ENCODE measurements at places on chromosomes 12 and 14.

DNA sequence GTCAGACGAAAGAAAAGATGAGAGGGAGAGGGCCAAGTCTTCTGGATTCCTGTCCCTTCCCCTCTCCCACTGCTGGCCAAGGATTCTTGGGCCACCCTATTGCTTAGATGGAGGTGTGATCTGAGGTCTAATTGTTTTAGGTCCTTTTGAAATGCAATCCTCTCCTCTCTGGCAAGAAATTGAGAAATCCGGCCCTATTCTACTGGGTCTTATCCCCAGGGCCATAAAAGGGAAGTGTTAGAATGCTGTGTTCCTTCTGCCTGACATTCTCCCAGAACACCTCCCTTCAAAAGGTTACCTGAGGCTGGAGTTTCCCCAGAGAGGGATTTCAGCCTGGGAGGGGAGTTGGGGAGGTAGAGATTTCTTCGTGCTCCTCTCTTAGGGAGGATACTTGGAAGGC, 4.4 kb downstream of the WNT5B start:
- DNase-seq: no peak

GRCh38 chr12:45644541-45644940, 85.0 kb upstream of the ARID2 start:
- DNase-seq: no peak

- no peak for DNase-seq
Measured at GRCh38 chr12:12194206-12194605, 72.6 kb downstream of the LRP6 start.

DNA sequence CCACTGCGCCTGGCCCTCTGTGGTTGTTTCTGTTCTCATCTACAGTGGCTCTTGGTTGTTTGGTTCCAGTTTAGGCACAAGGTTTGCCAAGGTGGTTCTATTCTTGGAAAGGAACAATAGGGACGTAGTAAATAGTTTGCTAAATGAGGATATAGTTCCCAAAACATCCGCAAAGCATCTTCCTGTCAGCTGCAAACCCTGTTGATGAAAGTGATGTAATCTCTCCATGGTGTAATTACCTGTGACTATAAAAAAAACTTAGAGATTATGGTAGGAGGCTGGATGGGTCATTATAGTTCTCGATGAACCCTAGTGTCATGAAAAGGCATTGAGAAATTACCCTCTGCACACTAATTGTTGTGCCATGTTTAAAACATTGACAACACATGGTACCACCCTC, 52.9 kb downstream of the SUSD6 start:
- no peak for DNase-seq

DNA sequence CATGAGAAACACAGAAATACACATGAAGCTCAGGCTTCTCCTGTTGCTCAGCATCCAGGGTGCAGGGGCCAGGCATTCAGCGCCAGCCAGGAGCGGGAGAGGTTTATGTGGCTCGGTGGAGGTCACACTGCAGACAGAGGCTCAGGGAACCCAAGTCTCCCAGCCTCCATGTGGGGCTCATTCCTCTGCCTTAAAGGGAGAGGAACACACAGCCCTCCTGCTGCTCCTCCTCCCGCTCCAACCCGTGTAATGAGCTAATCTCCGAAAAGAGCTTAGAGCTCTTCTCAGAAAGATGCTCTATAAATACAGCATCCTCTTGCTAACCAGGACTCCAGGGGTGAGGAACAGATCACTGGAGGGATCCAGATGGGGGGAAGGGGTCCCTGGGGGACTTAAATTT, 28.2 kb downstream of the FGF6 start:
- DNase-seq: no peak

DNA sequence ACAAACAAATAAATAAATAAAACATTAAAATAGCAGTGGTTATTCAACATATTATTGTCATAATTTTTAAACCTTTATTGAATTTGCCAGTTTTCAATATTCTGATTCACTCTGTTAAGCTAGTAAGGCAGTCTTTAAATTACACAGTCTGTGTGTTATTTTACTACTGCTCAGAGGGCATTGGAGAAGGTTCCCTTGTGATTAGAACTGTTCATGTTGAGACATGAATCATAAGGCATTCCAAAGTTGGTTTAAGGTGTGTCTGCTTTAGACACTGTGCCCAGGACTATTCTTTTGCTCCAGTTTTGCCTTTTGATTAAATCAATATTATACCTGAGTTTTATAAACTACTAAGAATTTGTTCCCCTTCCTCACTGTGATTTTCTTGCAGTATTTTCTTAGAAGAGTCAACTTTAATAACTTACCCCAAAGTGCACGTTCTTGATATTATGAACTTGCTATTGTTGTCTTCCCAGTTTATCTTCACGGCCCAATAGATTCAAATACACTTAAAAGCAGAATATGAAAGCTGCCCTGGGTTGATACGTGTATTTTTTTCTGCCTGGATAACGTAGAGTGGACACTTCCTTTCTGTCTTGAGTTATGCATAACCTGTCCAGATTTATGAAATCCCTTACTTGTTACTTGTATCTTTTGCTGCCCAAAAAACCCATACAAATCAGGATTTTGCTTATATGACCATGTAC, 105.3 kb upstream of the BCAT1 start:
- no peak for DNase-seq

GRCh38 chr12:26554332-26554731, 278.7 kb downstream of the ITPR2 start:
- no peak for DNase-seq

- no peak for DNase-seq
Measured at GRCh38 chr14:51529736-51530135, 122.0 kb upstream of the FRMD6 start.
